Stimulated activated CD8-positive, alpha-beta memory T cell treated with anti-CD3 and anti-CD28 coated beads, Interleukin-7, amount 100 ng/mL, for 1 hour (primary cell): ENCODE measurements at places on chromosomes 12 and 14.

GRCh38 chr12:111428728-111429175, 23.0 kb downstream of the SH2B3 start:
- DNase-seq = no peak

DNA sequence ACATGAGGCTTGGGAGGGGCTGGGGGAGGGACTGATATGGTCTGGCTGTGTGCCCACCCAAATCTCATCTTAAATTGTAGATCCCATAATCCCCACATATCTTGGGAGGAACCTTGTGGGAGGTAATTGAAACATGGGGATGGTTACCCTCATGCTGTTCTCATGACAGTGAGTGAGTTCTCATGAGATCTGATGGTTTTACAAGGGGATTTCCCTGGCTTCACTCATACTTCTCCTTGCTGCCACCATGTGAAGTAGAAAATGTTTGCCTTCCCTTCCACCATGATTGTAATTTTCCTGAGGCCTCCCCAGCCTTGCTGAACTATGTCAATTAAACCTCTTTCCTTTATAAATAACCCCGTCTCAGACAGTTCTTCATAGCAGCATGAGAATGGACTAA, 362.9 kb downstream of the PCNX1 start:
- no peak for DNase-seq

DNA sequence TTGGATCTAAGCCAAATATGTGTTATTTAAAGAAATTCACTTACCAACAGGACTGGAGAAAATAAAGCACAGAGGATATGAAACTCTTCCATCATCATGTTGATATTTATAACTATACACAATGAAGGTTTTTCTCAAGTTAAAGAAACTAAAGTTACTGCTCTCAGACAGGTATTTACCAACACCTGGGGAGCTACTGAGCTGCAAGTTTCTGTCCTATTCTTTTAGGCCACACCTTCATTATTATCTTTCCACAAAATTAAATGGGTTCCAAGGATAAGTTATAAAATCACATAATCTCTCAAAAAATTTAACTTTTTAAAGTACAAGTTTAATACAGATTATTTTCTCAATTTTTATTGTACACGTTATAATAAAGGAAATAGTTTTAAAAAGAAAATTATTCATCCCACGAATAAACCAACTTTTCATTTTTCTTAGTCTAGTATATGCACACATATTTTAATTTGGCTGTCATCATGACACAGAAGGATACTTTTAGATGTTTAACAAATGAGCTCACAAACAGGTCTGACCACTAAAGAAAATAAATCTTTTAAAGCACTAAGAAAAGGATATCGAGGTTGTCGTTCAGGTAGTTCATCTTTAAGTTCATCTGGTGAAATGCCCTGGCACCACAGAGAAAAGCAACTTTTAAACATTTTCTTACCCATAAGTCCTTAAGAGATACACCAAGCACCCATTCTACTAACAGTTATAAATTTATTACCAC, 7.8 kb downstream of the GMFB start:
- DNase-seq = no peak

DNA sequence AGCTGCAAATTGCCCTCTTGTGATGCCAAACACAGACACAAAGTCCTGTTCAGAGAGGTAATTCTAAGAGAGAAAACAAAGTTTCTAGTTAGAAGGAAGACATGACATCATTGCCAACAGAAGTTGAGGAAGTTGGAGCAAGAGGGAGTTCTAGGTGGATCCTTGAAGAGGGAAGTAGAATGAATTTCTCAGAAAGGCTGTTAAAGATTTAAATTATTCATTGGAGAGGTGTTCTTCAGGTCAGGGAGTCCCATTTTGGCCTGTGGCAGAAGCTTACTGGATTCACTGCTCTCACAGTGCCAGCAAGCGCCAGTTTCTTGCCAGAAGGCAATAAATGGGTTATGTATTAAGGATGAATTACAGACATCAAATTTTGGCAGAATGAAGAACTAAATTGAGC, 15.3 kb downstream of the TSFM start:
- DNase-seq = no peak

DNA sequence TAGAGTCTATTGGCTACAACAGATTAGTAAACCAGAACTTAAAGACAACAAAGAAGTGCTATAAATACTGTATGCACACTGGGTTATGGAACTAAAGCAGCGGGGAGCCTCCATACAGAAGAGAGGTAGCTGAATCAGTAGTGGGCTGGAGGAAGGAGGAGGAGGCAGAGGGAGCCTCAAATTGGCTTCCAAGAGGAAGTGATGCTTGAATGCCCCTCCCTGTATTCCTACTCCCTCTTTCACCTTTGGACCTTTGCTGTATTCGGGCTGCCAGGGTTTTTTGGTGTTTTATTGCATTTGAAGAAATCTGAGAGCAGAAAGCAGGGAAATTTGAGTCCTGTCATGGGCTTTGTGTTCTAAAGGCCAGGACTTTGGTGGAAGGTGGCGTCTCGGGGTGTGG, 104.0 kb upstream of the PTPRB start:
- DNase-seq = no peak

DNA sequence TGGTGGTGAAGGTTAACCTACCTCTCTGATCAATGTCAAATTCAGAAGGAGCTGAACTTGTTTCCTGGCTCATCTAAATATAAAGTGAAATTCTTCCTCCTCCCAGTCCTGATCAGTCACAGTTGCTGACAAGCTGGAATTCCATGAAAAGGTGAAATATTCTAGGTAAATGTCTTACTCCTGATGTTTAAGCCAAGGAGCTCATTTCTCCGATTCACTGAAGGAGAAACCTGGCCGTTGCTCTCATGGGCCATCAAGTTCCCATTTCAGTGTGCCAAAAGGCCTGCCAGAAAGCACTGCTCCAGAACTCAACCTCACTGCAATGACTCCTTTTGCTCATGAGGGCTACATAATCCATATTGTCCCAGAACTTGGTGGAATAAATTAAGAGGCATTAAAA, 707.5 kb downstream of the GALC start:
- no peak for DNase-seq

DNA sequence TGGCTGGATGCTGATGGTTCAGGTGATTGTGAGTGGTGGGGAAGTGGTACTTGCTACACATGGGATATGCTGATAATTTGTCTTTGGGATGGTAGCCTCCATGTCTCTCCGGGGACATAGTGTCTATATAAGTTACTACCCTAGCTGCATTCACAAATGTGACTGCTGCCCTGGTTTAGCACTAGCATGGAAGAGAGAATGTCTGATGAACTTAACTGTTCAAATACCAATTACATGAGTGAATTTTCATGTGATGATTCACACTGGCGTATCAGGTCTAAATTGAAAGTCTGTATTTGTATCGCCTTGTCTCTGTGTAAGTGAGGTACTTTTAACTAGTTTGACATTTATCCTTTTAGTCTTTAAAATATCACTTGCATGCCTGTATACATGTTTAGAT, 34.4 kb downstream of the ATF7IP start:
- no peak for DNase-seq

DNA sequence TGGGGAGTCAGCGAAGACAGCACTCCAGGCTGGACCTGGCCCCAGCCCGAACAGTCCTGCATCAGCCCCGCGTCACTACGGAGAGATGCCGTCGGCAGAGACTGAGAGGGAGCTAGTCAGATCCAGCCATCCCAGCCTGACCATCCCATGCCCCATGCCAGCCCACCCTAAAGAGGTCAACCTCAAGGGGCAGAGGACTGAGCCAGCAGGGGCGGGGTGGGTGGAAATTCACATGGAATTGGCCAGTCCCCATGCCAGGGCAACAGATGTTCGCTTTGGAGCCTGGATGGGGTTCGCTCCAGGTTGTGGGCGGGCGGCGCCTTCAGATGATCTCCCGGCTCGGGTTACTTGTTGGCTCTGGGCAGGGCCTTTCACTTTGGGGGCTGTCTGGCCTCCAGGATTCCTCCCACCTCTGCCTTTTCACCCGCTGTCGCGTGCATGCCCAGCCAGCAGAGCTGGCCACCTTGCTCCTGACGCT, 154.3 kb downstream of the TSPAN9 start:
- DNase-seq = no peak

DNA sequence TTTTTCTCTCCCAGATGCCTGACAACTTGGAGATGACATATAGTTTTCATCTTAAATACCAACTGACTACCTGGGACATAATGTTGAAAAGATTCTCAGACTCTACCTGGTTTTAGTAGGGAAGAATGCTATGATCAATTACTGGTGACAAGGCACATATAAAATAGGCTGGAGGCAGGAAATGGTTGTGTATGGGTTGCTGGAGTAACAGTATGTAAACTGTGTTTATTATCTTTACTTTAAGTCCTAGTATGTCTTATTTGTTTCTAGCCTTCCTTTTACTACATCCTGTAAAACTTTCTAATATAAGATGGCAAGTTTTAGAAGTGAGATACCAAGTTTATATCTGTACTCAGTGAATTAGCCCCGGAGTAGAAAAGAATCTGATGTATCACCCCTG, 98.1 kb downstream of the NUBPL start:
- no peak for DNase-seq

DNA sequence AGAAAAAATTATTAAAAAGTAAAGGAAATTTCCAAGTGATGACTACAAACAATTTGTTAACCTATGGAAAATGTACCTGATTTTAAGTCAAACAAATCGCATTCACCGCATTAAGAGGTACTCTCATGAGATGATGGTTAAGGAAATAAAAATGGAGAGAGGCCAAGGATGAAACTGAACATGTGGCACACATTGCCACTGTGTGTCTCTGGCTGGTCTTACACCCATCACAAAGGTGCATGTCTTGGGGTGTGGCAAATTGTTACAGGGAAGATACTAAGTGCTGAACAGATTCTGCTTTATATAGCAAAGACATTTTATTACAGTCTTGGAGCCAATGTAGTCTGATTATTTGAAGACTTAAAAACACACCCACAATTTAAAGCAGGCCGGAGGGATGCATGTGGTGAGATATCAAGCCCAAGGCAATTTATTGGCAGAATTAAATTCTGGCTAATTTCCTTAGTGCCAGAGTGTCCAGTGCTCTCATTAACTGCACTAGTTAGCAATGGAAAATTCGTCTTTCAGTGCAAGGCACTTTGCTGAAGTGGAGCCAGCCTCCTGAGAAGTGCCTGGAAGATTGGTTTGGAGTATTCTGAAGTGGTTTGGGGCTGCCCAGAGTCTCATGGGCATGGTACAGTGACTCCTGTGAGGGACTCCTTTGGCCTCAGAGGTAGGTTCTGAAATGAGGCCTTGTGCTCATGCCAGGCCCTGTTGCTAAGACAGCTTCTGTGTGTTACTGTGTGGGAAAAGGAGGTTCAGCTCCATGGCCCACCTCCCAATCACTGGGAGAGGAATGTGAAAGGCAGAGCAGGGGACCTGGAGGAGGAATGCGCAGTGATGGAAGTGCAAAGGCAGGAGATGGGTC, 166.9 kb downstream of the BRMS1L start:
- DNase-seq = no peak

DNA sequence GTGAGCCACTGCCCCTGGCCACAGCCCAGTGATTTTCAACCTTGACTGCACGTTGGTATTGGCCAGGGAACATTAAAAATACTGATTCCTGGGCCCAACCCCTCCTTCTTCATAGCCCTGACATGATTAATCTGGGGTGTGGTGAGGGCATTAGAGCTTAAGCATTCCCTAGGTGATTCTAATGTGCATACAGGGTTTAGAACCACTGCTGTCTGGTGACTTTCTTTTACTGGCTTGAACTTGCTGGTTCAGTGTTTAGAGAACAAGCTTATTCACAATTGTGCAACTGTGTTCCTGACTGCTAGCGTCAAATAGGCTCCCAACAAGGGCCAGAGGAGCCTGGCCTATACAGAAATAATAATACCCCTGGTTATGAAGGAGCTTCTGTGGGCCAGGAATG, 488.8 kb upstream of the CCDC196 start:
- no peak for DNase-seq

DNA sequence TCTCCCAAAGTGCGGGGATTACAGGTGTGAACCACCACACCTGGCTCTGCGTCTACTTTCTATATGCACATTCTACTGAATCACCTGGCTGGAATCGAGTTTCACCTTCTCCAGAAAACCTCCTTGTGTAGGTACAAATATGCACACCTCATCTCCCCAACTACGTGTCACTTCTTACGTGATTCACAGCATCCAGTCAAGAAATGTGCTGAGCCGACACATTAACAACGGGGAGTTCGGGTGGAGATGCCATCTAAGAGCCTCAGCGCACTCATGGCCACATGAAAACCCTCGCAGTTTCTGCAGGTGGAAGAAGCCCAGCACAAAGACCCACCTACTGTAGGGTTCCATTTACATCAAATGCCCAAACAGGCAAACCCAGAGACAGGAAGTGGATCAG, 29.3 kb downstream of the P2RX2 start:
- DNase-seq = no peak

DNA sequence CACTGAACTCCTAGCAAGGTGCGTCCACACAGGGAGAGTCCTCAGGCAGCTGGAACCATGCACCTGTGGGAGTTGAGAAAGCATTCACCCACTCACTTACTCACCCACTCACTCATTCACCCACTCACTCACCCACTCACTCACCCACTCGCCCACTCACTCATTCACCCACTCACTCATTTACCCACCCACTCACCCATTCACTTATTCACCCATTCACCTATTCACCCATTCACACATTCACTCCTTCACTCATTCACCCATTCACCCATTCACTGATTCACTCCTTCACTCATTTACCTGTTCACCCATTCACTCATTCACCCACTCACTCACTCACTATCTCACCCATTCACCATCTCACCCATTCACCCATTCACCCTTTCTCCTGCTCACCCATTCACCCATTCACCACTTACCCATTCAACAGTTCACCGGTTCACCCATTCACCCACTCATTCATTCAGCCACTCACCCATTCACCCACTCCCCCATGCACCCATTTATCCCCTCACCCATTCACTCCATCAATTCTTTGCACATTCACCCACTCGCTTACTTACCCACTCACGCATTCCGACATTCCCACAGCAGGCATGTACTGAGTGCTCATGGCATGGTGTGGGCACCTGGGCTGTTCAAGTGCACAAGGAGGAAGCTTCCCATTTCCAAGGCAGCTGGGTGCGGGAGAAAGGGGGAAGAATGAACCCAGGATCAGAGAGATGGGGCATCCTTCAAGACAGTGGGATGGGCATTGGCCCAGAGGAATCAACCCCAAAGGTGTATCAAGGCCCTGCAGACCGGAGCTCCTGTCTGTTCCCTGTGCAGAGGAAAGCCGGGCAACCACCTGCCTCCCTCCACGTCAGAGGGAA, 135.2 kb upstream of the C14orf180 start:
- DNase-seq = no peak

DNA sequence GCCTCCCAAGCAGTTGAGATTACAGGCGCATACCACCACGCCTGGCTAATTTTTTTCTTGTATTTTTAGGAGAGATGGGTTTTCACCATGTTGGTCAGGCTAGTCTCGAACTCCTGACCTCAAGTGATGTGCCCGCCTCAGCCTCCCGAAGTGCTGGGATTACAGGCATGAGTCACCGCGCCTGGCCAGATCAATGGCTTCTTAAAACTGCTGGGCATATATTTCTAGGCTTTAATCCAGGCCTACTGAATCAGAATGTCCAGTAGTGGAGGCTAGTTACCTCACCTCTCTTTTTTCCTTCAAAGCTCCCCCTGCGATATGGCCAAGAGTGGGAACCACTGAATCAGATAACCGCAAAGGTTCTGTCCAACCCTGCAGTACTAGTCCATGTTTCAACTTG, 17.1 kb downstream of the POU6F1 start:
- no peak for DNase-seq
